ENCODE measurements at places on chromosomes 5 and 9.

GRCh38 chr5:4386152-4386551 lies 754.0 kb upstream of the ADAMTS16 start:
- DNase-seq = no peak

GRCh38 chr5:125660231-125660895 lies 762.8 kb upstream of the GRAMD2B start:
- no peak for DNase-seq

- no peak for DNase-seq
Measured at GRCh38 chr5:109304309-109304708, 105.5 kb downstream of the PJA2 start.

DNA sequence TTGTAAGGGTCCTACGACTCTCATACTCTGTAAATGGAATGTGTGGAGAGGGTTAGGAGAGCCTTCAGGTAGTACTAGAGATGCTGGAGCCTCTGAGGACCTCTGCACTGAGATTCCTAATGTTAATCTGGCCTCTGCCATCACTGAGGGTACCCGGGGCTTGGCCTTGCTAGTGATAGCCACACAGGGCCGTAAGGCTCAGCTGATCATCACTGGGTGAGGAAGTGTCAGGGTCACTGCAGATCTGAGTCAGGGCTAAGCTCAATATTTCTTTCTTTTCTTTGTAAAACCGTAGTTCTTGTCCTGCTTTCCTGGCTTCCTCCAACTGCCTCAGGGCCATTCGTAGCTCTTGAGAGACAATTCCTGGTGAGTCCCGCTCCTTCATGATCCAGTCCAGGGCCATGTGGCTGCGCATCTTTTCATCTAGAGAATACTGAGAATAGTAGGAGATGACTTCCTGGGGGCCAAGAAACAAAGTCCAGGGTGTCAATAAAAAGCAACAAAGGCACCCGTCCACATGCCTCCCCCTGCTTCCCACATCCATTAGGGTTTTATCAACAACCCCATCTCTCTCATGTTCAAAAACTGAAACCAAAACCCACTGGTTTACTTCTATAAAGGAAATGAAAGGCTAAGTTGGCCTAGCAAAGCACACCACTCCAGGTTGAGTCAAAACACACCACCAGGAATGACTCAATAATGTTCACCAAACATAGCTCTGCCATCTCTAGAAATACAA lies 47.7 kb downstream of the LIX1 start:
- DNase-seq = no peak

GRCh38 chr5:148201151-148201550 lies 1.7 kb upstream of the SPINK6 start:
- no peak for DNase-seq

- DNase-seq = no peak
Measured at GRCh38 chr9:37295178-37295577, 127.3 kb upstream of the GRHPR start.

DNA sequence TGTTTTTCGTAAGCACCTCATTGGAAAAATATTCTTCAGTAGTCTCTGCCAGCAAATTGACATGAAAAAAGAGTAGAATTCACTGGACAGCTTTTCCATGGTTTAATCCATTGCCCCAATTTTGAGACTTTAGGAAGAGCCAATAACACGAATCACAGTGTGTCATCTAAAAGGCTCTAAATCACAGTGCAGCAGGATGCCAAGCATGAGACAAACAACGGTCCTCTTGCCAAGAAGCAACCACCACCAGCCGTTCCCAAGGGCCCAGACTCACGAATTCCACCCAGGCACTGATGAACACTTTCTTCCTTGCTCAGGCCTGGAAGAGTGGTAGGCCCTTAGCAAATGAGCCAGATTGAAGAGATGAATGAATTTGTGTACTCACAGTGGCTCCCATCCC lies 18.3 kb upstream of the IRX4 start:
- DNase-seq = no peak

GRCh38 chr5:40682154-40683017 lies 2.7 kb downstream of the PTGER4 start:
- DNase-seq = no peak

- DNase-seq = no peak
Measured at GRCh38 chr9:74951107-74951720, 1.5 kb downstream of the C9orf40 start.

- DNase-seq = no peak
Measured at GRCh38 chr5:149857499-149857898, 87.1 kb downstream of the PDE6A start.

DNA sequence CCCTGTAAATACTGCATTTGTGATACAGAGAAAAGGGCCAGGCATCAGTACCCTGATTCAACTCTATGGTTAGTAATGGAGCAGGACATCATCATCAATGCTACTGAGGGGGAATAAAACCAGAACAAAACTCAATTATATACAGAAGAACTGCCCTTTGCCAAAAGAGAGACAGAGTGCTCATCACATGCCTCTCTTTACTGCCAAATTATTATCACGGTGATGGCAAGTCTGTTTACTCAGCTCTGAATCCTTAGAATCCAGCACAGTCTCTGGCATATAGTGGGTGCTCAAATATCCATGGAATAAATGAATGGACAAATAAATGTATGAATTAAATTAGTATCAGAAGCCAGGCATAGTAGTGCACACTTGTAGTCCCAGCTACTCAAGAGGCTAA lies 130.2 kb downstream of the TTC39B start:
- DNase-seq = no peak

DNA sequence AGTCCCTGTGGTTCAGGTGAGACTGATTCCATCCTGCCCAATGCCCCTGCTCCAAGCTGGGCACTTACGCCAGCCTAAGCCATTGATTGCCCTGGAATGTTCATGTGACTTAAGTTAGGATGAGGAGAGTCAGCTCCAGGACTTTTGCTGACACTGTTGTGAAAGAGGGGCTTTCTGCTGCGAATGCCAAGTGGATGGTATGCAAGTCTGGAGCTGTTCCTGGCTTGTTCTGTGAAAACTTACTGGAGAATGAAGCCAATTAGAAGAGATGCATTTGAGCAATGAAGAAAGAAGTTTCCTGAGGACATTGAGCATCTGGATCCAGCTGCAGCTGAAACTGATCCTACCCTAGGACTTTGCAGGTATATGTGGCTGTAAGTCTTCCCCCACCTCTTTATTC lies 61.2 kb upstream of the ZFR start:
- DNase-seq = no peak

GRCh38 chr5:74630453-74631066 lies 10.0 kb downstream of the ENC1 start:
- DNase-seq = peak; percentile 38

GRCh38 chr9:132970324-132971062 lies 8.0 kb upstream of the GFI1B start:
- no peak for DNase-seq

GRCh38 chr9:135224286-135224877 lies 136.9 kb downstream of the OLFM1 start:
- DNase-seq = no peak

DNA sequence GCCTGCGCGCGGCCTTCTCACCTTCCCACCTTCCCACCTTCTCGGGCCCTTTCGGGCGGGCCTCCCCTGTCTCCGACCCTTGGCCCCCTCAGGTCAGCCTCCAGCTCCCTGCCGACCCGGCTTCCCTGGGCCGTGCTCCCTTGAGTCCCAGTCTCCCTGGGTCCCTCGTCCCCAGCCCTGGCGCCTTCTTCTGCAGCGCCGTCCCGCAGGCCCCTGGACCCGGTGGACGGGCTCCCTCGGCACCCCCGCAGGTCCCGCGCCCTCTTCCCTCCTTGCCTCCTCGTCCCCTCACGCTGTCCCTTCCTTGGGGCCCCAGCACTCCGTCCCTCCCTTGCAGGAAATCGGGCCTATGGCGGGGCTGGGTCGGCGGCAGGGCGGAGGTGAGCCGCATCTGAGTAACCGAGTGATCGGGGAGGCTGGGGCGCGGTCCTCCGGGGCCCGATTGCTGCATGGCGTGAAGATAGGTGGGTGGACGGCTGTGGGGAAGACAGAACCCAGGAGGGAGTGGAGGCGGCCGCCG lies 7.6 kb downstream of the ARPC5L start:
- DNase-seq = no peak

DNA sequence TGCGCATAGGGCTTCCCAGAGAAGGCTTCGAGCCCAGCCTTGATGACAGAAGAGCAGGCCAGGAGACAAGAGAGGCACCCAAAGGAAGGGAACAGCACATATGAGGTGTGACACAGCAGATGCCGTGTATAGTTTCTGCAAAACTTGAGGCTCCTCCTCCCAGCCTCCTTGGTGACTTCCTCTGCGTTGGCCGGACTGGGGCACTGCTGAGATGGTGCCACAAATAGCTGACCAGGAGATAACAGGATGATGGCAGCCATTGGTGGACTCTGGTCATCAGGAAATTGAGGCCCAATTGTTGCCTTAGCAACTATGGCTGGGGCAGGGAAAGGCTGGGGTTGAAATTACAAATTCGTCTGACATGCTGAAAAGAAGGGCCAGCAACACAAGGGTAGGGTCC lies 4.8 kb upstream of the ZNF79 start:
- no peak for DNase-seq

GRCh38 chr9:133205996-133206931 lies 2.8 kb downstream of the OBP2B start:
- DNase-seq = no peak

- no peak for DNase-seq
Measured at GRCh38 chr5:134133188-134133994, 18.9 kb downstream of the TCF7 start.

DNA sequence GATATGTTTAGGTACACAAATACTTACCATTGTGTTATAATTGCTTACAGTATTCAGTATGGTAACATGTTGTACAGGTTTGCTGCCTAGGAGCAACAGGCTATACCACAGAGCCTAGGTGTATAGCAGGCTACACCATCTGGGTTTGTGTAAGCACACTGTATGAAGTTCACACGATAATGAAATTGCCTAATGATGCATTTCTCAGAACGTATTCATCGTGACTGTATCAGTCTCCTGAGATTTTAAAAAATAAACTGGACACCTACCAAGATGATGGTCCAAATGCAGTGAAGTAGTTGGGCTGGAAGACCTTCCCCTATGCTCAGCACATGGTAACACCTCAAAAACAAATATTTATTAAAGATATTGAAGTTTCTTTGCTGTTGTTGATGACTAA lies 103.3 kb upstream of the NFIB start:
- DNase-seq = no peak

DNA sequence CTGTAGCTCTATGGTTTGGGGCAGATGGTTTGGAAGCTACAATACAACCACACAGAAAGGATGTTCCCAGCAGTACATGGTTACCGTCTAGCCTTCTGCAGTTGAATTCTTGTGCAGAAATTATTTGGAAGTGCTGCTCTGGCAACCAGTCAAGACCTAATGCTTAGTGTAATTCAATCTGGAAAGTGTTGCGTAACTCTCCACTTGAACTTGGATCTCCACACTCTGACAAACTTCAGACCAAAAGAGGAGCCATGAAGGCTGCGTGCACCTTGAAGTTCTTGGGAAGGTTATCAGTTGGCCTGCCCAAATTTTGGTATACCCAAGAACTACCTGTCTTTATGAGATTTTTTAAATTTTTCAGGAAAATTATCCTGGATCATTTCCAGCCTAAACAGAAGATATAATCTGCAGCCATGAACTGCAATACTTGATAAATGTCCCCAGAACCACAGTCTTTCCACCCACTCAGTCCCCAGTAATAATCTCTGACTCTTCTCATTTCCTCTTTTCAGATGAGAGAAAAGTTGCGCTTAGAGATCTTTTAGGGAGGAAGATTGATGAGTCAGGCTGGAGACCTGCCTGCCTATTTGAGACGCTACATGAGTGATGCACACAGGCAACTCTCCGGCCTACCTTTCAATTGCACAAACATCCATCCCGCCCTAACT lies 159.9 kb downstream of the FANCC start:
- no peak for DNase-seq

DNA sequence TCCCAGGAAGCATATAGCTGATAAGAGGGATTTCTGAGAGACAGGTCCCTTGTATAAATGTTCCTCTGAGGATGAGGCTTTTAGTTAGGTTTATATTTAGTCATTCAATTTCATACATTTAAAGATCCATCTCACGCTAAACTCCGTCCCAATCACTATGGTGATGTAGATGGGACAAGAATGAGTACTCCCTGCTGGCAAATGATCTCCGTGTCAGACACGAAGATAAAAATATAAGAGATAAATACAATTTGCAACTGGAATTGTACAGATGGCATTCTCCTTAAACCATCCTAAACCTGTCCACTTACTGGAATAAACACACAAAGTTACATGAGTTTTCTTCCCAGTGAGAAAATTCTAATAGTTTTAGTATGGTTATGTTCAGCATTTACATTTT lies 233.0 kb downstream of the PRR16 start:
- no peak for DNase-seq

GRCh38 chr9:99193466-99193821 lies 28.3 kb downstream of the ALG2 start:
- DNase-seq = no peak

DNA sequence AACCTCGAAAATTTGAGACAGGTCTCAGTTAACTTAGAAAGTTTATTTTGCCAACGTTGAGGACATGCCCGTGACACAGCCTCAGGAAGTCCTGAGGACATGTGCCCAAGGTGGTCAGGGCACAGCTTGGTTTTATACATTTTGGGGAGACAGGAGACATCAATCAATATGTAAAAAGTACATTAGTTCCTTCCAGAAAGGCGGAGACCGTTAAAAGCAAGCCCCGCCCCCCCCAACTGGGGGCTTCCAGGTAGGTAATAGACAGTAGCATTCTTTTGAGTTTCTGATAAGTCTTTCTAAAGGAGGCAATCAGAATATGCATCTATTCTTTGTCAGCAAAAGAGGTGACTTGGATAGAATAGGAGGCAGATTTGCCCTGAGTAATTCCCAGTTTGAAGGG lies 599 bp upstream of the MOCS2 start:
- DNase-seq = no peak

DNA sequence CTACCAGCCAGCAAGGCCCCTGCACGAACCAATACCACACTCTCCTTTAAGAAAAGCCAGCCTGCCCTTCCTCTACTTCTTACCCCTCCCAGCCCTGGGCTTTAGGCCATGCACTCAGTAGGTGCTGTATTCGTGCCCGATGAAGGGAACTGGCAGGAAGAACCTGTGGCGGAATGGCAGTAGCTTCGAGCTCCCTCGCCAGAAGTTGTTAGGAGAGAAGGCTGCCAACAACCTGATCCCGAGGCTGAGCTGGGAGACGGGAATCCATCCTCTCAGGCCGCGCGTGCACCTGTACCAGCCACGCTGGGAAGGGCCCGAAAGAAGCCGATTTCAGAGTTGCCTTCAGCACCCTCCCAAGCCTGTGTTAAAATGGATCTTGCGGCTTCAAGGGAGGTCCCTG lies 45.3 kb upstream of the AKNA start:
- DNase-seq = no peak

DNA sequence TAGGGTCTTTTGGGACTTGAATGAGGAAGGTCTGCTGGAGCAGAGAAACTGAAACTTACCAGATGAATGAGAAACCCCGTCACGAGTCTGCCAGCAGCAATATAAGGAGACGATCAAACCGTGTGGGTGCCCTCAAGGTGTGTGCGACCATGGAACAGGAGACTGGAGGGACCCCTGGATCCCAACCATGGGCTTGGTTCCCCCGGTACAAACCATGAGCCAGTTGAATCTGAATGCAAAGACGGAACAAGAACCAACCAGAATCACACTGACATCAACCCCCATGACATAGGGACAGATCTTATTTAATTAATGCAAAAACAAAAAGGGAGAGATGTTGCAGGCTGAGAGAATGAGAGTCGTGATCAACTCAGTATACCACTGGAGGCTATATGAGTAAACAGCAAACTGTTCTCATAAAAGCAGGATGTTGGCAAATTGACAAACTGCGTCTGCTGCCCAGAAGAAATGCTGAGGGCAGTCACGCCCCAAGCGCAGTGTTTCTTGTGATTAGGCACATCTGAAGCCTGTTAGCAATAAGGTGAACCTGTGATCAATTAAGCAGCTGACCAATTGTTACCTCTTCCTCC lies 475.5 kb upstream of the ACO1 start:
- DNase-seq = no peak

GRCh38 chr9:131346559-131346958 lies 47.3 kb upstream of the PRRC2B start:
- no peak for DNase-seq
